ENCODE measurements at places on chromosomes 6 and 20.

GRCh38 chr6:142071981-142072380 lies 60.7 kb upstream of the GJE1 start:
- no peak for DNase-seq

- DNase-seq = no peak
These were observed 244.5 kb downstream of the TPBG start for GRCh38 chr6:82607998-82608725.

- no peak for DNase-seq
These were observed 82.8 kb upstream of the E2F3 start for GRCh38 chr6:20318851-20319387.

DNA sequence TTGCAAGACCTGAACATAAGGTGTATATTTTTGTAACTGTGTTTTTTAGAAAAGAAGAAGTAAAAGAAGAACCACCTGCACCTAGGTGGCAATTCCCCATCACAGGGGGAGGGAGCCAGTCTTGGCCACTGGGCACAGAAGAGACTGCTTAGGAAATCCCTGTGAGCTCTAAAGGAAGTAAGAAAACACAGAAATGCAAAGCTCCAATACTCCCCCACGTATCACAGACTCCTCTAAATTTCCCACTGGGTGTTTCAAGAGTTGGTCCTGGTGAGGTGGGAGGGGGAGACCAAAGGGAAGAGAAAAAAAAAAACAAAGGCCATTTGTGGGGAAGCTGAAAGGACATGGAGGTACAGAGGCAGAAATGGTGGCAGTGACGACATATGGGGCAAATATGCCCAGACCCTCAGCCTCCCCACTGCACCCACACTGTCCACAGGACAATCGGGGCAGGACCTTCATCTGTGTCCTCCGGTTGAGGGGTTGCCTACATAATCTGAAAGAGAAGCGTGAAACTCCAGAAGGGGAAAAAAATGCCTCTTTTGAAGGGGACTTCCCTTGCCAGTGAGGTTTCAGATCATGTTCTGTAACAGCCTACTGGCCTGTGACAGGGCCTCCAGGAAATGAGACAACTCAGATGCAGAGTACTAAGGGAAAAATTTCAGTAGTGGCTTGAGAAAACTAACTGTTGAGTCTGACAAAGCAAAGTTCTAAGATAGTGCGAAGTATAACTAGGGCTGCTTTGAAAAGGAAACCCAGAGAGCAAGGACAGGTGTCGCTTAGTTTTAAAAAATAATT lies 226.2 kb upstream of the MARCKS start:
- no peak for DNase-seq

DNA sequence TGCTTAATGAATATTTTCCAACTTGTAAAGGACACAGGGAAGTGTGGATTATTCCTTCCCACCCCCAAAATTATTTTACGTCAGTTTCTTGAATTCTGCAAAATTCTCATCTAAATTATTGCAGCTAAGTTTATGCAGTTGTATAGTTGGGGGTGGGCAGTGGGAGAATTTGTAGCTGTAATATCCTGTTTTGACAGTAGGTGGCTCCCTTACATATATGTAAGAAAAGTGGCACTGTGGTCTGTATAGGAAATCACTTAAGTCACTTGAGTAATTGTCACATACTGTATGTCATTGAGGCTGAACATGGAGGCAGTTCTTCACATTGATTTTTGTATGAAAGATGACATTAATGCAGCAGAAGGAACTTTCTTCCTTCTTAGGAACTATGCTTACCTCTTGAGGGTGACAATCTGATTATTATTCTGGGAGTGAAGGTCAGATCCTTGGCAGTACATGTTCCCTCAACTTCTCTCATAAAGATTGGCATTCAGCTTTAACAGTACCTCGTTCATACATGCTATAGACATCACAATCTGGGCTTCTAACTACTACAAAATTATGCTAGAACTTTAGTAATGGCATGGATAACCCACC lies 14.6 kb upstream of the CFAP206 start:
- DNase-seq = peak; percentile 21

- DNase-seq = no peak
These were observed 108.4 kb downstream of the SLC16A10 start for GRCh38 chr6:111195656-111196055.

- no peak for DNase-seq
These were observed 158.2 kb upstream of the CHD6 start for GRCh38 chr20:41776421-41776820.

DNA sequence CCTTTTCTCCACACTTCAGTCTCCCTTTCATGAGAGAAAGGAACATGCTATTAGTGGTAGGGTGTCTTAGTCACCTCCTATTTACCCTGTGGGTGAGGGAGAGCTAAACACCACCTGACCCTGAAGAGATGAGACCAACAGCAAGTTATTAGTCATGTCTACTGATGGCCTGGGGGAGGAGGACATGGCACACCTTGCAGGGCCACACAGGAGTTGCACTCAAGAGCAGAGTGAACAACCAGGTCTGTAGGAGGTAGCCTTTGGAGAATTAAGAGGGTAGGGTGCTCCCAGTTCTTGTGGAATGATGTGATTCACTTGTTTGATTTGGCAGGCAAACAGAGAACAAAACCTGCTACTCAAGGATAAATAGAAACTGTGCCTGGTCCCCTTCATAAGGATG lies 82.7 kb upstream of the FABP7 start:
- DNase-seq = no peak

DNA sequence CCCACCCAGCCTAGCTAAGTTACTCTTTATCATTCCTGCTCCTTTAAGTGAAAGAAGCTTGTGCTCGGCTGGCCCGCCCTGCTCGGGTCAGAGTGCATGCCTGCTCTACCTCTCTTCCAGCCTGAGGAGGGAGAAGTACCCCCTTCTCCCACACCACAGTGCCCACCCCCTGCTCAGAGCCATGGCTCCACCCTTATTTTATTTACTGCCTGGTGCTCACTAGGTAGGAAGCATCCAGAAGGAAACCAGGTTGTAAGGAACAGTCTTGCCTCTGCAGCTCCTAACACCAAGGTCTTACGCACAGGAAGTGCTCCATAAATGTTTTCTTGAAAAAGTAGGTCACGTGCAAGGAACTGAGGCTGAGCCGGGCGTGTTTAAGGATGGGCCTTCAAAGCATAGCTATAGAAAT lies 105.7 kb upstream of the SNX9 start:
- no peak for DNase-seq

DNA sequence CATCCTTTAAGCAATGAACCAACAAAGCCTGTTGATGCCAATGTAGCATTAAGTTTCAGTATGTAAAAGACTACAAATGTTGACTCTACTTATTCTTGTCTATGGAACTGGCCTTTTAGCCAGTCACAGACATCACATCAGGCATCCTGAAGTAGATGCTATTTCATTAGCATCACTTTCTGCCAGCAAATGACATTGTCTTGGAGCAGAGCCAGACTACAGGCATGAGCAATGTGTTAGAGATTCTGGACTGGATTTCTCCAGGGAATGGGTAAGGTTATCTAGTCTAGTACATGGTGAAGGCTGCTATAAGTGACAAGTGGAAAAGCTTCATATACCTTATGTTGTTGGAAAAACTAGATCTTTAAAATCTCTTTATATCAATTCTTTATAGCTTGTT lies 142.9 kb downstream of the ADGRB3 start:
- DNase-seq = no peak

- DNase-seq = no peak
These were observed 173.1 kb upstream of the ID4 start for GRCh38 chr6:19664050-19664449.

GRCh38 chr6:62344850-62345249 lies 58.8 kb upstream of the KHDRBS2 start:
- no peak for DNase-seq

GRCh38 chr6:112122756-112123155 lies 35.4 kb downstream of the FAM229B start:
- DNase-seq = no peak

- no peak for DNase-seq
These were observed 62.8 kb upstream of the FOXO3 start for GRCh38 chr6:108497883-108498282.

- no peak for DNase-seq
These were observed 208.6 kb upstream of the AGPAT4 start for GRCh38 chr6:161482517-161482858.

- no peak for DNase-seq
These were observed 8.8 kb downstream of the SLC22A16 start for GRCh38 chr6:110467566-110468140.

GRCh38 chr6:25103603-25104002 lies 167.8 kb upstream of the RIPOR2 start:
- no peak for DNase-seq

- DNase-seq = no peak
These were observed 249.5 kb downstream of the BCKDHB start for GRCh38 chr6:80356000-80356399.

DNA sequence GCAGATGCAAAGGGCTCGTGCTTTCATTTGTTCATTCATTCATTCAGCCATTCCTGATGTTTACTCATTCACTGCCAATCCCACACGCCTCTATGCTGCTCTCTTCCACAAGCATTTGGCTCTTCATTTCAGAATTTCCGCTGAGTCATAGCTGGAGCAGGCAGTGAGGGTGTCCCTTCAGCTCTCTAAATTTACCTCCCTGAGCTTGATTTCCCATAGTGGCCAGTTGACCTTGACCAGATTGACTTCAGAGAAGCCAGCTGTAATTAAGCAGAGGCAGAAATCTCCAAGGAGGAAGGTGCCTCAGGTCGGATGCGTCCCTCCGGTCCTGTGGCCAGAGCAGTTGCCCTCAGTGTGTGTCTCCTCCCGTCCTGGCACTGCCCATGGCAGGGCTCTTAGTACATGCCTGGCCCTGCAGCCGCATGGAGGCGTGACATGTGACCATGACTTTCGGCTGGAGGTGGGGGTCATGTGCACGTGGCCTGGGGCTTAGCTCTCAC lies 267.2 kb upstream of the ECI2 start:
- no peak for DNase-seq

- no peak for DNase-seq
These were observed 527.1 kb downstream of the QKI start for GRCh38 chr6:163941624-163941976.

DNA sequence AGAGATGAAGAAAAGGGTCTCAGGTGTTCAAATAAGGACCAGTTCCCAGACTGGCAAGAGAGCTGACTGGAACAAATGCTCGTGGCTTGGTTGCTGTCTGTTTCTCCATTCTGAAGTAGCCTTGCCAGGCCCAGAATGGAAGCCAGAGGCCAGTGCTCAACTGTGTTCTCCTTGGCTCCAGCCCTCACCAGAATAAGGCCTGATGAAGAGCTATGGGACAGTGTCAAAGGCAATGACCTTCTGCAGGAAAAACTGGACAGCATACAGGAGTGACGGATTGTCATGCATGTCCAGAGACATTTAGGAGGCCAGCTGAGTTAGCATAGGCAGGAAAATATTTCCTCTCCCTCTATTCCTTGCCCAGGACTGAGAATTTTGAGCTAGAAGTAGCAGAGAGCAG lies 72.2 kb downstream of the HAO1 start:
- no peak for DNase-seq

- DNase-seq = no peak
These were observed 187.8 kb downstream of the SYNDIG1 start for GRCh38 chr20:24657196-24657595.

DNA sequence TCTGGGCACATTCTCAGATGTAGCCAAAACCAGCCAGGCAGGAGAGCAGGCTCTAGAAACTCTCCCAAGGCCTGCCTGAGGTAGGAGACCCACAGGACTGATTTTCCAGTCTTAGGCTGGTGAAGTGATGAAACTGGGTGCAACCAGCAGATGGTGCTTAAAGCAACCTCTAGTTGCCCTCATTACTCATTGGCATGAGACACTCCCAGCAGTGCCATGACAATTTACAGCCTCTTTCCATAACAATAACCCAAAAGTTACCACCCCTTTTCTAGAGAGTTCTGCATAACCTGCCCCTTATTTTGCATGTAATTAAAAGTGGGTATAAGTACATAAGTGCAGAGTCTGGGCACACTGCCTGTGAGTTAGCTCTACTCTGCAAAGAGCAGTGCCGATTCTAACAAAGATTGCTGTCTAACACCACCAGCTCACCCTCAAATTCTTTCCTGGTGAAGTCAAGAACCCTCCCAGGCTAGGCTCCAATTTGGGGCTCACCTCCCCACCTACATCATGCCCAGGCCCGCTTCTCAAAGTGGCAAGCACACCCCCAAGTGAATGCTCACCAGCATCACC lies 14.4 kb upstream of the GPR6 start:
- no peak for DNase-seq

DNA sequence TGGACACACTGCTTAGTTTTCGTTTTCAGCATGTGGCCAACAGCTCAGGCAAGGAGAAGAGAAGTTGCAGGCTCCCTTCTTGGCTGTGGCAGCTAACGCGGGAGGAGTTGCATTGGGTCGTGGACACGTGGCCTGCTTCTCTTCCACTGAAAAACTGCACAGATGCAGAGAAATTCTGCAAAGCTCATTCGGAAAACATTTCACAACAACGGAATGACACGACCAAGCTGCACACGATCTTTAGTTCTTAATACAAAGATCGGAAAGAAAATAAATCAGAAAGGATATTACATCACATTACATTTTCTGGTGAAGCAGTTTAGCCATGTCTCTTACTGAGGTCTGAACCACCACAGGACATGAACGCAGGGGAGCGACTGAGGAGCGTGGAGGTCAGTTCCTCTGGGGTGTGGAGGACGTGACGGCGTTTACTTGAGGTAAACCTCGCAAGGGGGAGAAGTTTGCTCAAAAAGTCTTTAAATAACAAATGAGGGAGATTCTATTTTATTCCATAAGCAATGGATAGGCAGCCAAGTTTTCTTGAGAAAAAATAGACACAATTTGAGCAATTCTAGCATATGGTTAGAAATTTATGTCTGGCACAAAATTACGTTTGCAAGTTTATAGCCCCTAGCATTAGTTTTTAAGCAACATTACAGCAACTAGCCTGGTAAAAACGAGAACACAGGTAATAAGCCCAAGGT lies 178.3 kb downstream of the THBS2 start:
- DNase-seq = no peak

GRCh38 chr6:170147832-170148708 lies 142.8 kb downstream of the DLL1 start:
- no peak for DNase-seq

DNA sequence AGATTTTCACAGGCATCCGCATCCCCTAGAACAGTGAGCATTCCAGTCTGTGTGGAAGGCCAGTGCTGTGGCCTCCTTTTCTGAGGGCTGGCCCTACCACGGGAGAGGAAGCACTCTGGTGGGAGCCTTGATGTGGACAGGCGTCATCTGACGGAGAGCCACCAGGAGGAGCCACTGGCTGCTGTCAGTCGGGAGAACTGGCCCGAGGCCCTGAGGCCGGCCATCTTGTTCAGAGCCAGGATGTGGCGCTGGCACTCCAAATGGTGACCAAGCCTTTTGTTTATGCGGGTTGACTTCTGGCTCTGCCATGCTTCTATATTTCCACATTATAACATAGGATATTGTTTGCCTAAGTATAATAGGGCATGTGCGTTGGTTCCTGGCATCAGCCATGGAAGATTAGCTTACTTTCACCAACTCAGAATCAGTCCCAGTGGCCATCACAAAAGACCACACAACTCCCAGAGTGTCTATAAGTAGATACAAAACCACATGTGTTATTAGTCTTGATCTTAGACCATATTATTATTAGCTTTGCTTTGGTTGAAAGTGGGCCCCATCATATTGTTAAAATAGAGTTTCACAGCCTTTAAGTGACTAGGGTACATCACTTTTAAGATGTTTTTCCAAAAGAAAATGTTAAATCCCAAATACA lies 273.9 kb upstream of the TAB2 start:
- peak; percentile 3 for DNase-seq

GRCh38 chr20:19463597-19463996 lies 251.2 kb downstream of the SLC24A3 start:
- DNase-seq = no peak

GRCh38 chr20:53079828-53080686 lies 107.9 kb downstream of the TSHZ2 start:
- DNase-seq = no peak

- DNase-seq = no peak
These were observed 111.2 kb upstream of the MMS22L start for GRCh38 chr6:97394160-97394748.

Data from NCI-H510A (cell line).